ENCODE measurements at places on chromosomes 2 and 18. TPM values are rescaled to one million over a fixed set of nuclear protein-coding genes. Genes with fewer than 3 reads are reported as not detected.

Gene CCDC148
- not detected for total RNA-seq

GRCh38 chr18:76055025-76055424 is 440.0 kb downstream of the ZNF516 start:
- H3K4me3 ChIP-seq, result no peak overlapping the region
- H3K27me3 ChIP-seq, result no peaks in the 10 kb centered on the region
- H3K36me3 ChIP-seq, result no peaks in the 10 kb centered on the region

Gene CXCR4
- total RNA-seq, result 326 TPM

DNA sequence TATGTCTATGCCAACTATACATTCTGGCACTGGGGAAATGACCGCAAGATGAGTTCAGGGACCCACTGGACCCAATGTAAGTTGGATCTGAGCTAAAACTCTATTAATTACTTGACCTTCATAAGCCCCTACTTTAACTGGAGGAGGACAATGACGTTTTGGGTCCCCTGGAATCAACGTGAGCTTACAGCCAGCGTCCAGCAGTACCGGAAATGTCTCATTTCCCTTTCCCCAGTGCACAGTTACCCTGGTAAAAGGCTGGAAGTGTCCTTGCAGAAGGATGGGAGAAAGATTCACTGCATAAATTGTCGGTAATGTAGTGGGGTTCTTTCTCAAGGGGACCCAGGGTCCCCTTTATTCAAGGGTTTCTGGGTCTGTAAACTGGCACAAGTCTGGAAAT is 1297.6 kb upstream of the ACVR2A start:
- DNase-seq, result no peak
- H3K27ac ChIP-seq, result no peak overlapping the region
- no peaks in the 10 kb centered on the region for H3K4me1 ChIP-seq
- H3K27me3 ChIP-seq, result no peaks in the 10 kb centered on the region

Gene ICOS
- 49.6 TPM for total RNA-seq

DNA sequence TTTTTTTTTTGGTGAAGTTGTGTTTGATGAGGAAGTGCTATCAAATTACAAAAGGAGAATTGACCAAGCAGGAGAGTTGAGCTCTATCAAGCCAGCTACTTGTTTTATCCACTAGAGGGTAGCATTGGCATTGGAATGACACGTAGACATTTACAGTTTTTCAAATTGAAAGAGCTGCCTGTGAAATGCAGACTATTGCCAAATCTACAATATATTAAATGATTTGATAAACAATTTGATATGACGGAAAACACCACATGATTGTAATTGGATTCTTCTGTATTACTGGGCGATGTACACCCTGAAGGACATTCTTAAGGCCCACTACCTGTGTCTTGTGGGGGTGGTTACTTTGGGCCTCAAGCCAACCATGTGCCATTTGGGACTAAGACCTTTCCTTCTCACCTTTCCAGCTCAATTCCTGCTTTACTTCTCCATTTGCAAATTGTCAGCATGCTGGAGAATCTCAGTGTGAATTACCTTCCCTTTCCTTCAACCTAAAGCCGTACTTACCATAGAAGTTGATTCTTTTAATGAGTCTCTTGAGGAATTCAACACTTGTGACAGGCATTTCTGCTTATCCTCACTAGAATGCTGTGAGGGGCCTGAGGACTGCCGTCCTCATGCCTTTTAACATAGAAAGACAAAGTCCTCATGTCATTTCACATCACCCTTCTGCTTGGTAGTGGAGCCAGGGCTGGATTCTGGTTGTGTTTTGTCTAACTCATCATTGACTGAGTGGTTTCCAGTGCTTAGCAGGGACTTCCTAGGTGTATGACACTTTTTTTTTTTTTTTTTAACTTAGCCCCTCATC is 134.8 kb upstream of the THUMPD2 start:
- H3K4me3 ChIP-seq, result no peak overlapping the region
- H3K36me3 ChIP-seq, result no peaks in the 10 kb centered on the region
- no peak overlapping the region for H3K27ac ChIP-seq
- no peaks in the 10 kb centered on the region for H3K27me3 ChIP-seq
- DNase-seq, result no peak

Gene ANKRD30BL
- total RNA-seq, result not detected

GRCh38 chr18:46732801-46733200 is 24.1 kb downstream of the ST8SIA5 start:
- no peaks in the 10 kb centered on the region for H3K27me3 ChIP-seq
- no peak overlapping the region for H3K4me3 ChIP-seq
- H3K27ac ChIP-seq, result no peak overlapping the region
- no peak for DNase-seq

Gene CKAP2L
- total RNA-seq, result 0.98 TPM

- H3K4me1 ChIP-seq, result no peaks in the 10 kb centered on the region
- H3K27ac ChIP-seq, result no peak overlapping the region
- H3K27me3 ChIP-seq, result no peaks in the 10 kb centered on the region
Measured at GRCh38 chr2:157922336-157922735, 46.2 kb upstream of the ACVR1 start.

DNA sequence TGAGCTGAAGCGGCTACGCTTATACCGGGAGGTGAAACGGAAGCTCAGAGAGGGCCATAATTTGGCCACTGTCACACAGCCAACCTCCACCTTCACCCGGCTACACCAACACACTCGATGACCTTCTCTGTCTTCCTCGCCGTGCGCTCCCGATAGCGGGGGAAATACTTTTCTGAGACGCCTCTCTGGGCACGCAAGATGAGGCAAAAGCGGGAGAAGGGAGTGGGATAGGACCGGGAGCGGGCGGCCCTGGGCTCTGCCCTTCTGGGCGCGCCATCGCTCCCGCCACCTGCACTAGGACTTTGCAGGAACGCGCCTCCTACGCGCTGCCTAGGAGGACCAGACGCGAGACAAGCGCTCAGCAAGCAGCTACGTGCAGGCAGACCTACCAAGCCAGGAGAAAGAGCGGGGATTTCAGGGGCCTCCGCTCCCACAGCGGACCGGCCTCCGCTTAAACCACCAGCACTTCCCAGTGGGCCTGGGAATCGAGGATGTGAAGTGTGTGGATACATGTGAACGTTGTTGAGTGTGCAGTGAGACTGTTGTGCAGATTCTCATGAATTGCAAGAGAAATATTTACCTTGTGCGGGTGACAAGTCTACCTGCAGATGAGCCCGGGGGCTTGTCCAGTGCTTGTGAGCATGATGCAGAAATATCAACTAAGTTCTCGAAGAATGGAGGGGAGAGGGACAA is 11.4 kb downstream of the SIX3 start:
- no peaks in the 10 kb centered on the region for H3K4me1 ChIP-seq
- no peak overlapping the region for H3K27ac ChIP-seq
- H3K27me3 ChIP-seq, result peaks cover 86% of the 10 kb centered on the region
- DNase-seq, result no peak
- H3K36me3 ChIP-seq, result no peaks in the 10 kb centered on the region

DNA sequence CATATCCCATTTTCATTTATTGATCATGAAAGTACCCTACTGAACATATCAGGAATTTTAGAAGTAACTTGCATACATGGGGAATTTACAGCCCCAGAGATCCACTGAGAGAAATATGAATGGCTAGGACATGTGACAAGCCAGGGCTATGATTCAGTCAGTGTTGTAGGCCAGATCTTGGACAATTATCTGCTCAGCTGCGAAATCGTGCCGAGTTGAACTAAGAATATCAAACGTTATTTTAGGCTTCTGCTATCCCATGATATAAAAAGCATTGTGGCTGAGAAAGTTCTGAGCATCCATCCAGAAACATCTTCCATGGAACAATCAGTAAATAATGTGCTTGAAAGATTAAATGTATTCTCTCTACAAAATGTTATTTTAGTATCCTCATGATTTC is 85.7 kb upstream of the UNC80 start:
- H3K4me3 ChIP-seq, result no peak overlapping the region
- H3K27ac ChIP-seq, result no peak overlapping the region
- H3K27me3 ChIP-seq, result no peaks in the 10 kb centered on the region
- no peaks in the 10 kb centered on the region for H3K4me1 ChIP-seq

Gene SIX2
- total RNA-seq, result not detected

- H3K36me3 ChIP-seq, result no peaks in the 10 kb centered on the region
- H3K4me1 ChIP-seq, result no peaks in the 10 kb centered on the region
- no peak overlapping the region for H3K27ac ChIP-seq
- no peak overlapping the region for H3K4me3 ChIP-seq
- no peak for DNase-seq
Measured at GRCh38 chr2:182186132-182186735, 200.6 kb downstream of the PPP1R1C start.

- H3K27ac ChIP-seq, result no peak overlapping the region
- no peaks in the 10 kb centered on the region for H3K4me1 ChIP-seq
Measured at GRCh38 chr18:13240060-13240725, 21.6 kb downstream of the LDLRAD4 start.

DNA sequence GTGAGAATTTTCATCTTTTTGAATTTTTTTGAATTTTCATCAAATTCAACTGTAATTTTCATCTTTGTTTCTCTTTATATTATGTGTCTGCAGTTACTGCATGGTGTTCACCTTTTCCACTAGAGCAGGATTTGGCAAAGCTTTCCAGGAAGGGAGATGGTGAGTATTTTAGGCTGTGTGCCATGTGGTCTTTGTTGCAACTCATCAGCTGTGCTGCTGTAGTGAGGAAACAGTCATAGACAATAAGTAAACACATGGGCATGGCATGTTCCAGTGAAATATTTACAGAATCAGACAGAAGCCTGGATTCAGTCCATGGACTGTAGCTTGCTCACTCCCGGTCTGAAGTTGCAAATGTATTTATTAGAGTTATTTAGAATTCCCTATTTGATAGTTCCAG is 120.4 kb downstream of the DCDC2C start:
- H3K27me3 ChIP-seq, result no peaks in the 10 kb centered on the region
- H3K36me3 ChIP-seq, result no peaks in the 10 kb centered on the region
- no peaks in the 10 kb centered on the region for H3K4me1 ChIP-seq
- no peak overlapping the region for H3K4me3 ChIP-seq
- DNase-seq, result no peak

DNA sequence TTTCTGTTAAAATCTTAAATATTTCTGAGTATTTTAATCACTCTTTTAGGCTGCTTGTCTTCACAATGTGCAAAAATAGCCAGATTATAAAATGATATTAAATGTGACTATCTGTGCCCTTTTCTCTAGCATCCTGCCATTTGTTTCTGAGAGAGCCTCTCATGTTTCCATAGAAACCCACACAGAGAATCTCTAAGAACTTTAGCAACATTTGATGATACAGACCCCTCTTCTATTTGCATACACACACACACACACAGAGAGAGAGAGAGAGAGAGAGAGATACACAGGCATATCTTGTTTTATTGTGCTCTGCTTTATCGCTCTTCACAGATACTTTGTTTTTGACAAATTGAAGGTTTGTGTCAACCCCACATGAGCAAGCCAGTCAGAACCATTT is 134.5 kb upstream of the DDX18 start:
- no peak overlapping the region for H3K4me3 ChIP-seq
- no peaks in the 10 kb centered on the region for H3K36me3 ChIP-seq
- no peaks in the 10 kb centered on the region for H3K4me1 ChIP-seq
- no peak for DNase-seq
- H3K27me3 ChIP-seq, result no peaks in the 10 kb centered on the region

Gene GAL3ST2
- 1.4 TPM for total RNA-seq

DNA sequence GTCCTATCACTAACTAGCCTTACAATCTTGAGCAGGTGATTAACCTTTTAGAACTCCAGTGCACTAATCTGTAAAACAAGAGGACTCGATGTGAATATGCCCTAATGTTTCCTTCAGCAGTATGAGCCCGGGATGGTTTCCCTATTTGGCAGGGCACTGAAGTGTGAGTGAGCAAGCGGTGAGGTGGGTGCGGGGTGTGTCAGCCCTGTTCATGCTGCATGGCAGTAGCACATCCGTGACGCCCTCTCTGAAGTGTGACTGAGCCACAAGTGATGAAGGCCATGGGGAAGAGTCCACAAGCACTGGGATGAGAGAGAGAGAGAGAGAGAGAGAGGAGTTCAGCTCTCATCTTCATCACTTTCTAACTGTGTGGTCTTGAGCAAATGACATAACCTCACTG is 168.7 kb downstream of the SETBP1 start:
- no peak overlapping the region for H3K4me3 ChIP-seq
- H3K4me1 ChIP-seq, result no peaks in the 10 kb centered on the region
- no peaks in the 10 kb centered on the region for H3K36me3 ChIP-seq
- no peak overlapping the region for H3K27ac ChIP-seq

GRCh38 chr2:239804161-239805042 is 220.7 kb downstream of the NDUFA10 start:
- no peaks in the 10 kb centered on the region for H3K4me1 ChIP-seq
- no peak overlapping the region for H3K27ac ChIP-seq
- DNase-seq, result no peak
- no peaks in the 10 kb centered on the region for H3K27me3 ChIP-seq
- H3K36me3 ChIP-seq, result no peaks in the 10 kb centered on the region

- no peak overlapping the region for H3K27ac ChIP-seq
- no peaks in the 10 kb centered on the region for H3K27me3 ChIP-seq
- DNase-seq, result no peak
- no peak overlapping the region for H3K4me3 ChIP-seq
Measured at GRCh38 chr2:152166633-152167032, 8.9 kb downstream of the STAM2 start.

Gene EMILIN2
- total RNA-seq, result 15.0 TPM

- DNase-seq, result no peak
- H3K27me3 ChIP-seq, result peaks cover 3% of the 10 kb centered on the region
- H3K36me3 ChIP-seq, result no peaks in the 10 kb centered on the region
- H3K4me1 ChIP-seq, result no peaks in the 10 kb centered on the region
Measured at GRCh38 chr2:149183187-149183586, 144.7 kb downstream of the LYPD6B start.

DNA sequence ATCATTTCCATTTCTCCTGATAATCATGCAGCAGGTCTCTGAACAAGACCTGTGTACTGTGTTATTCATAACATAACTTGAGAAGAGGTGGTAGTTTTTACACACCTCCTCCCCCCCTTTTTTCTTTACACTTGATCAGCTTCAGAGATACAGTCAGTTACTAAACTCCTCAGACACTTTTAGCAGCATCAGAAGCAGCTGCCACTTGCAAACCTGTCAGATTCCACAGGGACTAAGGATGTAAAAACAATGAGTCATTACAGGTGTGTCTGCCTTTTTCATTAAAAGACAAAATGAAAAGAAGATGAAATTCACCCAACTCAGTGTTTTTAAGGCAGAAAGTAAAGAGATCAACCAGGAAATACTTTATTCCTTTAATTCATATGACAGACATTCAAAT is 254.0 kb downstream of the NRXN1 start:
- no peaks in the 10 kb centered on the region for H3K27me3 ChIP-seq
- no peaks in the 10 kb centered on the region for H3K36me3 ChIP-seq
- H3K4me3 ChIP-seq, result no peak overlapping the region
- no peak overlapping the region for H3K27ac ChIP-seq
- no peaks in the 10 kb centered on the region for H3K4me1 ChIP-seq
- DNase-seq, result no peak

DNA sequence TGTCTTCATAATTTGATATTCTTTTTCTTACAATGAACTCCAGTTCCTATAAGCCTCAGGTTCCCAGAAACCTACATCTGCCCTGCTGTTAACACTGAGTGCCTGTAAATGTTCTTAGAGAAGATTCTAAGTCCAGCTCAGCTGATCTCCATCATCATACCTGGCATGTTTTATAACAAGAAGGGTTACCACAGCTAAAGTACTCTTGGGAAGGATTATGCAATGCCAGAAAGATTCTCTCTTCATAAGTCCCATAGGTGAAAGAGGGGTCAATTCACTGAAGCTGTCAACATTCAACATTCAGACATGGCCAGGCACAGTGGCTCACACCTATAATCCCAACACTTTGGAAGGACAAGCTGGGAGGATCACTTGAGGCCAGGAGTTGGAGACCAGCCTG is 31.3 kb upstream of the PTPN4 start:
- no peak overlapping the region for H3K27ac ChIP-seq
- no peaks in the 10 kb centered on the region for H3K4me1 ChIP-seq
- no peak for DNase-seq

- H3K36me3 ChIP-seq, result peaks cover 58% of the 10 kb centered on the region
Measured at GRCh38 chr2:112092286-112093041, 37.4 kb downstream of the TMEM87B start.

Gene TGIF1
- total RNA-seq, result 61.4 TPM

Gene CCDC141
- 16.8 TPM for total RNA-seq
